ENCODE measurements at places on chromosomes 11 and 22.

DNA sequence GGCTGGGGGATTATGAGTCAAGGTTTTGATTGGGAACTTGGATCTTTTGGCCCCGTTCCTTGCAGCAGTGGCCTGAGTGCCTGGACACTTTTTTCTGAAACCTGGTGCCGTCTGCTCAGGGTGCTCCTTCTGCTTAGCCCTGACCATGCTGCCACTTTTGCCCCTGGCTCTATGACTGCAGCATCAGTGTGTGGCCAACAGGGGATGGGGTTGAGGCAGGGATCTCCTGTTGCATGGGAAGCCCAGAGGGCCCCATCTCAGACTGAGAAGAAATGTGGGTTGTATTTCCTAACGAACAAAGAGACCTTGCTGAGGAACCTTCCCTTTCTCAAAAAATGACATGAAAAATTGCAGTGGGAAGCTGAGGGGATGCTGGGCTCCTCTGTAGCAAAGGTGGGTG lies 18.7 kb downstream of the POU2F3 start:
- DNase-seq: no peak

DNA sequence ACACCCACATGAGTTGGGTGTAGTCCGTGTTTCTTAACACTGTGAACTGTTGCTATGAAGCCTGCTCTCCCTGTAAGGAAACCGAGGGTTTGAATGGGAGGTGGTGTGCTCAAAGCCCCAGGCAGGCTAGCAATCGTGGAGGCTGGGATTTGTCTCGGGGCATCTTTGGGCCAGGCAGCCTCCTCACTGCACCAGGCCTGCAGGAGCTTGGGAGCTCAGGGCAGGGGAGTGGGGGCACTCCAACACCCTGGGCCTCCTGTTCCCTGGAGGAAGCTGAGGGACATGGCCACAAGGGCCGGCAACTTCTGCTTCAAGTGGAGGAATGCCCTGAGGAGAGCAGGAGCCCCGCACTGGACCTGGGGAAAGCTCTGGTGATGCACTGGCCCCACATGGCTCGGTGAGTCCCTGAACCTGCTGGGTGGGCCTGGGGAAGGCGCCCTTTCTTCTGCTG lies 164.7 kb upstream of the B3GAT1 start:
- no peak for DNase-seq

- DNase-seq: no peak
These were observed 4.5 kb downstream of the ZMAT5 start for GRCh38 chr22:29762263-29762662.

- no peak for DNase-seq
These were observed 1.4 kb downstream of the MDK start for GRCh38 chr11:46382646-46383403.

DNA sequence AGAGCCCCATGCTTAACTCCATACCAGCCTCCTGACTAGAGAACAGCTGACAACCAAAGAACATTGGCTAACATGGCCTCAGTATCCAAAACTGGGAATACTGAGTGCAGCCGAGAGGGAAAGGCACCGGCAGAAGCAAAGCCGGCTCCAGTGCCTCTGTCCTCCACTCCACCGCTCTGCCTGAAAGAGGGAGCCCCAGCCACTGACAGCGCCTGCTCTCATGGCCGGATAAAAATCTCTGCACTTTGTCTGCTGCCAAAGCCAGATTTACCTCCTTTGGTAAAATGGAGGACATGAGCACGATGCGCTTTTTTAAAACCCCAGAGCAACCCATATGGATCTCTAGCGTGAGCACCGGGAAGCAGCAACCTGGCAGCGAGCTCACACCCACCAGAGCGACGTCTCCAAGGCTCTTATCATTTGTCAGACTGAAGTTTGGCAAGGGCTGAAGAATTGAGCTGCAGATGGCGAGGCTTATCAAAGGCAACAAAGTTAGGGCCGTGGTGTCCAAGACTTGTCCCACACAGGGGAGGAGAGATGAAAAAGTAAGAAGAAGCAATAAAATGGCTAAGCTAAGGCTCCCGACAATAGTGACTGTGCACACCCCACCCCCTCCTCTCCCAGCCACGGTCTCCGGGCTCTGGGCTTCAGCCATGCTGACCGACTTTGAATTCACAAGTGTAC lies 71.4 kb downstream of the EFCAB6 start:
- no peak for DNase-seq

Measured in T-helper 2 cell treated with Interferon-gamma antibody and Interleukin-4, amounts not matched to agents 5 μg/mL and 100 μg/mL, for 36 hours (primary cell).